Activated gamma-delta T cell treated with Interleukin-2 at 50 U/mL for 16 hours (primary cell): ENCODE measurements at places on chromosomes 7 and 10.

GRCh38 chr10:33377658-33378025 lies 43.2 kb upstream of the NRP1 start:
- no peak for DNase-seq

DNA sequence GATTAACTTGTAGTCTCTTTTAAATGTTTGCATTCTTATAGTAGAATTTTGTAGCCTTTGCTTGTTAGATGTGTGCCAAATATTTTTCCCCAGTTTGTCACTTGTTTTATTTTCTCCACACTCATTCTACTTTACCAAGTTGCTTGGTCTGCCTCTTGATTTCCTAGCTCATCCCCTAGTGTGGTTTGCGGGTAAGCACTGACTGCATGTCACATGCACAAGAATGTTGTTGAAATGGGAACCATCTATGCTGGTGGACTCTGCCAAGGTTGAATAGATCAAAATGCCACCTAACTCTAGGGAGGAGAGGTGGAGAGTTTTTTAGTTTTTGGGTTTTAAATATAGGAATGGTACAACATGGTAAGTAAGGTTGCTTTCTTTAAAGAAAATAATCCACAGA lies 47.6 kb downstream of the FZD1 start:
- no peak for DNase-seq

DNA sequence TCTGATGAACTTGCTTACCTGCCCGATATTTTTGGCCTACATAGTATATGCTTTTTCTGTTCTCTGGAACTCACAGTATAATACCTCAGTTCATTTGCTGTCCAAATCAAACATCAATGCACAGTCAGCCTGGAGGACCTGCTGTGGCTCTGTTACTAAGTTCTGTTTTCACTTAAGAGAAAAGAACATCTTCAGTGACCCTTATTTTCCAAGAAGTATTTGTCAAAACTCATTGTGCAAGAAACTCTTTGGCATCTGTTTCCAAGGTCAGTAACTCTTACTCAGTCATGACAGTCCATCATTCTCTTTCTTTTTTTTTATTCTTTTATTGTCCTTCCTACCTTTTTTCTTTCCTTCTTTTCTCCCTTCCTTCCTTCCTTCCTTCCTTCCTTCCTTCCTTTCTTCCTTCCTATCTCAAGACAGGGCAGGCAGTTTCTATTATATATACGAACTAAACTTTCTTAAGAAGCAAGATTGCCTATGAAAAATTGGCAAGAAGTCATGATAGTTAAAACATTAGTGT lies 37.8 kb upstream of the SEM1 start:
- no peak for DNase-seq

DNA sequence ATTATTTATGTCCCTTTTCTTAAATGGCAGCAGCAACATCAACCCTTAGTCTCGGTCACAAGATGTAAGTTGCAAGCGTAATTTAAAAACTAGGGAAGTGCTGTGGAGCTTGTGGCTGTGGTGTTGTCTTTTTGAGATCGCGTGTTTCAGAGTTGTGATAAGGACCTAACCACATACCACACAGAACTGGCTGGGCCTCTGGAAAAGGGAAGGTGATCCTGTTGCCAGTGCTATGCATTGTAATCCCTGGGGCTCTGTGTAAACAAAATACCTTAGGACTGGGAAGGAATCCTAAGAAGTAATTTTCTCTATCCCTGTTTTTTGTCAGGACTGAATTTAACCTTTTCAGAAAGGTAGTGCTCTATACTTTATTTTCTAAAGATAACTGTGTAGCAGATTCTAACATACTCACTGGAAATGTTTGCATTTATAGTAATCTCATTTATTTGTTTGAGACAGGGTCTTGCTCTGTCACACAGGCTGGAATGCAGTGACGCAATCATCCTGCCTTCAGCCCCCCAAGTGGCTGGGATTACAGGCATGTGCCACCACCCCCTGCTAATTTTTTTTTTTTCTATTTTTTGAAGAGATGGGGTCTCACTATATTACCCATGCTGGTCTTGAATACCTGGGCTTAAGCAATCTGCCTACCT lies 60.4 kb downstream of the INPP5F start:
- DNase-seq: no peak

DNA sequence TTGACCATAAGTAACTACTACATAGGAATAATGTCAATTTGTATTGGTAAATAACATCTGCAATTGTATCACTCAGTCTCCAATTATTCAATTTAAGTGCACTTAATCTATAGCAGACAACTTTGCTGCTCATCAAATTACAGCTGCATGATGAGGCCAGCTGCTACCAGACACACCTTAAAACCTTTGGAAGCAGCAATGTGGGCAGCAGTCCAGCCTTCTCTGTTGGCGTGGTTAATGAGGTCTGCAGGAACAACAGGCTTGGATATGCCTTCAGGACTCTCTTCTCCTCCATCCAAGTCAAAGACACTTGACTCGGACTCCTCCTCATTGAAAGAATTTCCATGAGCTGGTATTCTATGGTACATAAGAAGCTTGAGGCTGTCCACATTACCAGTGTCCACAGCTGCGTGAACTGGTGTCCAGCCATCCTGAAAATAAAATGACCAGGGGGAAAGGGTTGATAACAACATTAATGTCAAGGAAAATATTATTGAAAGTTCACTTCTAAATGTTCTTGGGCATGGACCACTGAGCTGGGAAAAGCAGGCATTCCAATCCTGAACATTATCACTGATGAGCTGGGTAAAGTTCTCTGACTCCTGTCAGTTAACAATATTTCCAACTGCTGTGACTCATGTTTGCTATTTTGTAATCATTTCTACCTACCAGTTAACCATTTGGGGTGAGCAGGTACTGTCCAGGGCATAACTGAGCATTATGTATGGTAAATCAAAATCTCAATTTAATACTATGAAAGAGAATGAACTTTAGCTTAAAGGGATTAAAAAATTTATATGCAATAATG lies 95.7 kb downstream of the CTTNBP2 start:
- no peak for DNase-seq

- DNase-seq: no peak
Observed at GRCh38 chr7:116340201-116340847, 130.0 kb downstream of the TES start.

- DNase-seq: no peak
Observed at GRCh38 chr10:17028798-17029197, 100.8 kb downstream of the CUBN start.

DNA sequence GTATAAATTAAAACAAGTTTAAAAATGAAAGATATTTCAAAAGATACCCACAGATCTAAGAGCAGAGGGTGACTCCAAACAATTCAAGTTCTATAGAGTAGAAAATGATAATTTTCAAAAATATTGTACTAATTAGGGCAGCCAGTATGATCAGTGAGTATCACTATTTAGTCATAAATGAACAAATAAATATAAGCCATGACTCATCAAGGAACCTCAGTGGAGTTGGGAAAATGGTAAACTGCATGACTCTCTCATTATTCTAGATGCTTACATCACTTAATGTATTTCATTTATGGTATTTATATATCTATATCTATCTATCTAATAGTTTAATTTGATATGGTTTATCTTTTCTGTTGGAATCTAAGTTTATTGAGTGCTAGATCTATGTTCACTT lies 94.3 kb downstream of the THSD7A start:
- no peak for DNase-seq

GRCh38 chr7:117667456-117667855 lies 187.6 kb downstream of the CFTR start:
- no peak for DNase-seq
